ENCODE measurements at places on chromosomes 2 and 18.

DNA sequence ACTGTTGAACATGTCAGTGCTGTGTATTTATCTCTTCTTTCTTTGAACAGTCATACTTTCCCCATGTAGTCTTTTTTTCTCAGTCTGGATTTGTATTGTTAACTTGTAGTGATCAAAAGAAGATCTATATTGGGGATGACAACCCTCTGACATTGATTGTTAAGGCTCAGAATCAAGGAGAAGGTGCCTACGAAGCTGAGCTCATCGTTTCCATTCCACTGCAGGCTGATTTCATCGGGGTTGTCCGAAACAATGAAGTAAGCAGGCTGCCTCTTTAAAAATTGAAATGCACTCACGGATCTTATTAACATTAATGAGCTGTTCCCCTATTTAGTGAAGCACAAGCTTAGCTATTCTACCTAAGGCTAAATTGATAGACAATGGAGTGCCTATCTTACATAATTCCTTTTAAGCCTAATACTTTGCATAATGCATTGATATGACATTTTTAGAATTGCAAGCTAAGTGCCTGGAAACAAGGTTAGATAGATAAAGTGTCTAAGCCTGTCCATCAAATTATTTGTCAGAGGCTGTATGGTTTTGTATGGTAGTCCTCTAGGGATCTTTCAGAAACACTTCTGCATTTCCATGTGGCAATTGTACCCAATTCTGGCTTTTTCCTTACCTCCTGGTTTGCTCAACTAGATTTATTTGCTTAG lies 29.3 kb upstream of the FAM171B start:
- no peak for DNase-seq

DNA sequence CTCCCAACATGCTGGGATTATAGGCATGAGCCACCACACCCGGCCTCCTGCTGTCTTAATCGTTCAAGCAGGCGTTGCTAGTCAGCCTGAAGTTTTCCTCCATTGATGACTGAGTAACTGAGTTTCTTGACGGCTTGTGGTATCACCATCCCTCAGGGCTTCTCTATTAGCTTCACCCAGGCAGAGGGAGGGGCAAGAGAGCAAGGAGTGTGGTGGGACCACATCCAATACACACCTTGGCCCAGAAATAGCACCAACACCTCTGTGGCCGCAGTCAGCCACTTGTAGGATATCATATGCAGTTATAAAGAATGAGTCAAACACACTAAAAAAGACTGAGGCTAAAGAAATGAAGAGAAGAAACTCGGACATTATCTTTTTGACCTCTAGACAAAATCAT lies 1009.4 kb upstream of the CELF4 start:
- no peak for DNase-seq

DNA sequence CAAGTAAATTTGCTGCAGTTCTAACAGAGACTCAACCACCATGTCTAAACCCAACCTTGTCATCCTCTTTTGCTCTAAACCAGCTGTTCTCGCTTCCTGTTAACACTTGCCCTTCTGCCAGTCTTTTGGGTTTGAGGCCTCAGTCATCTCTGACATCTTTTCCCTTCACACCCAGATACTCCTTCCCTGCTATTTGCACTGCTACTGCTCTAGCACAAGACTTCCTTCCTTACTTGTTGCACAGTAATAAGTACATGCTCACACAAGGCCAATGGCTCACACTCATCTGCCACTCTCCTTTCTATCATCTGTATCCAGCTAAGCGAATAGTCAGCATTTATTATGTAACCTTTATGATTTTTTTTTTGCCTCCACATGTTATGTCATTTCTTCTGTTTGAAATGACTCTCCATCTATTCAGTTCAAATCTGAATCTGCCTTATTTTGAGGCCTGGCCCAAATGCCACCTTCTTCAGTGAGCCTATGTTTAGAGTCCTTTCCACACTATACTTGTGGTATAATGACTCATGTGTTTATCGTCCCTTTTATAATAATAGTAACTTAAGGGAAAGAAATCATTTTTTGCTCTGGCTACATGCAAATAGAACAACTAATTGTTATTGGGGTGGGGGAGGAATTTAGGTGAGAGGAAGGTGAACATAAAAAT lies 22.5 kb upstream of the CDKL4 start:
- DNase-seq, result no peak

- DNase-seq, result no peak
These were observed 36.9 kb downstream of the ADI1 start for GRCh38 chr2:3482363-3482821.

DNA sequence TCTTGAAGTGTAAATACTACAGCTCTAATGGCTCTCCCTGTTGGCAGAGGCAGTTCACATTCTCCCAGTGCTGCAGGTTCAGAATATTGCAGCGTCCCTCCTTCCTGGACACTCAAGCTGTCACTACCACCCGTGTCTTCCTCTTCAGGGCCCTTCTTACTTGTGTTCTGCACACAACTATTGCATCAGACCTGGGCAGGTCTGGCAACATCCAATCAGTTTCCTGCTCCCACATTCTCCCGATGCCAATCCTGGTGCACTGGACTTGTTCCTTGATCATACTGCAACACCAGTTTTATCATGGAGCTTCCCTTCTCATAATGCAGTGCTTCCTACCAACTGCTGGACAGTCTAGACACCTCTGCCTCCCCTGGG lies 161.5 kb downstream of the CAPN13 start:
- DNase-seq, result no peak

DNA sequence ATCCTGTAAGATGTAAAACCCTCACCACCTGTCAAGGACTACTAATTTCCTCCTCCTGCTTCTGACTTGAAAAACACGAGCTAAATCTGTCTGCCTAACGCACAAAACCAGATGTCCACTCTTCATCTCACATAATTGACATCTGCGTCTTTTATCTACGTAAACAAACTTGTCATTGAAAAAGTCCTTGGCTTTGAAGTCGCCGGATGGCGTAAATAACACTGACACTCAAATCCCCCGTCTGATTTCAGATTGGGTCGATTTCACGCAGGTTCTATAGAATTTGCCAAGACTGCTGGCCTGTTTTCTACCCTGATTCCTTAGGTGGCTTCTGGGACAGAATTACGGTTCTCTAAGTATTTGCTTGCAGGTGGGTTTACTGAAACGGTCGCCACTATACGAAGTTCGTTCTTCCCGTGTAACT lies 539 bp upstream of the MOB4 start:
- no peak for DNase-seq

- no peak for DNase-seq
These were observed 234.3 kb downstream of the ETAA1 start for GRCh38 chr2:67631483-67631882.
